ENCODE measurements at places on chromosomes 4 and X. TPM values are rescaled to one million over a fixed set of nuclear protein-coding genes. Genes with fewer than 3 reads are reported as not detected.

- DNase-seq: no peak
Measured at GRCh38 chr4:74536557-74536956, 91.6 kb downstream of the AREG start.

DNA sequence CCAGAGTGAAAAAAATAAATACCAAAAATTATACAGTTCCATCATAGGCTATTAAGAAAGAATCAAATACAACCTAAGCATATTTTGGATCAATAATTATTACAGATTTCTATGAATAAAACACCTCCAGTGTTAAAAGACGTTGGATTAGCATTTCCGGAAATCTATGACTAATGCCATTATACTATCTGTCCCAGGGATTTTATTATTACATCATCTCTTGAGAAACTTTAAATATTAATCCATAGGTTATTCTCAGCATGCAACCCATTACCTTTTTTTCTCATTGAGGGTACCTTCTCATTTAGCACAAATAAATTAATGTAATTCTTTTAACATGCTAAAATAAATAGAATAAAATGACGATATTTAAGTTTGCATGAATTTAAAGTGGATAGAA is 44.6 kb downstream of the CXorf58 start:
- no peak for DNase-seq

DNA sequence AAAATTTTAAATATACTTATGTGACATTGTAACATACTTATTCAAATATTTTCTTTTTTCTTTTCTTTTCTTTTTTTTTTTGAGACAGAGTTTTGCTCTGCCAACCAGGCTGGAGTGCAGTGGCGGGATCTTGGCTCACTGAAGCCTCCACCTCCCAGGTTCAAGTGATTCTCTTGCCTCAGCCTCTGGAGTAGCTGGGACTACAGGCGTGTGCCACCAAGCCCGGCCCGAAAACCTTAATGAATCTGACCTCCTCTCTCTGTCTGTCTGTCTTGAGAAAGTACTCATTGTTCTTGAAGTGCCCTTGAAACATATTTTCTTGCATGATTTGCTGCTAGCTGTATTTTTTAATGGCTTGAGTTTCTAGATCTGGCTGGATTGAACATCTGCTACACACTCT is 136.8 kb downstream of the ANAPC4 start:
- no peak for DNase-seq

PPEF2 gene
- not detected for total RNA-seq

GRCh38 chr4:141643557-141643956 is 7.2 kb downstream of the IL15 start:
- peak; percentile 63 for DNase-seq

DNA sequence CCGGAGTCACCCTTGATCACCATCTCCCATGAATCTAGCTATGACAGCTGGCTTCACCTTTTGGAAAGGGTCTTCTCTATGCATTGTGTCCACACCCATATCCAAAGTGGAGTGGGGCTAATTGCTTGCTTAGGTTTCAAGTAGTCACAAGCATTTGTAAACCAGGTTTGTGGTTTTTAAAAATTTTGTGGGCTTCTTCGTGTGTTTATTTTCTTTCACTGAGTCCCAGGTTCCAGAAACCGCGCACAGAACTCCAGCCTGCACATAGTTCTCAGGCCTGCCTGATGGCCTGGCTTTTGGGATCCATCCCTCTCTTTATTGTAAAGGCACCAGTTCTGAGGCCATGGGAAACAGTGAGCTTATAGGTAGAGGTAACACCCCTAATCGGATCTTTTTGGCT is 70.2 kb upstream of the TLR3 start:
- DNase-seq: no peak

DNA sequence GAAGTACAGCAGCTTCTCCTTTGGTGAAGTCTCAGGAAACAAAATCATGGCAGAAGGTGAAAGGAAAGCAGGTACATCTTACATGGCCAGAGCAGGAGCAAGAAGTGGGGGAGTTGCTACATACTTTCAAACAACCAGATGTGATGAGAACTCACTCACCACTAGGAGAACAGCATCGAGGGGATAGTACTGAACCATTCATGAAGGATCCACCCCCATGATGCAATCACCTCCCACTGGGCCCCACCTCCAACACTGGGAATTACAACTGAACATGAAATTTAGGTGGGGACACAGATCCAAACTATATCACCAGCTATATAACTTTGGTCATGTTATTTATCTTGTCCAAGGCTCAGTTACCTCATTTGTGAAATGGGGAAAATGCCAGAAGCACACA is 159.4 kb downstream of the OPHN1 start:
- no peak for DNase-seq

AFM gene
- not detected for total RNA-seq

DNA sequence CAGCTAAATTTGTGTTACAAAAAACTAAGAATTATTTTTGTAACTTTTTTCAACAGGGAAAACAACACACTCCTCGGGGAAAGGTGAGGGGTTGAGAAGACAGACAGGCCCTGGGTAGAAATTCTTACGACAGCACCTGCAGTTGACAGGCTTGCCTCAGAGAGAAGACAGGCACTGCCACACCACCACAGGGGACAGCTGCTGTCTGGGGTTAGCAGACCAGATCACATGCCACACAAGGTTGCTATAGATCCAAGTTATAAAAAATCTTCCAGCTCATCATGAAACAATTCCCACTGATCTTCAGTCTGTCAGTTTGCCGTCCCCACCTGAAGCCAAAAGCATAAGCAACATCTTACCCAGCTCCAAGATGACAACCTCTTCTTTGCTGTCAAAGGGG is 143.2 kb upstream of the ZCCHC13 start:
- no peak for DNase-seq

- DNase-seq: no peak
Measured at GRCh38 chr4:52263607-52264006, 212.5 kb downstream of the SPATA18 start.

GATA1 gene
- not detected for total RNA-seq

DNA sequence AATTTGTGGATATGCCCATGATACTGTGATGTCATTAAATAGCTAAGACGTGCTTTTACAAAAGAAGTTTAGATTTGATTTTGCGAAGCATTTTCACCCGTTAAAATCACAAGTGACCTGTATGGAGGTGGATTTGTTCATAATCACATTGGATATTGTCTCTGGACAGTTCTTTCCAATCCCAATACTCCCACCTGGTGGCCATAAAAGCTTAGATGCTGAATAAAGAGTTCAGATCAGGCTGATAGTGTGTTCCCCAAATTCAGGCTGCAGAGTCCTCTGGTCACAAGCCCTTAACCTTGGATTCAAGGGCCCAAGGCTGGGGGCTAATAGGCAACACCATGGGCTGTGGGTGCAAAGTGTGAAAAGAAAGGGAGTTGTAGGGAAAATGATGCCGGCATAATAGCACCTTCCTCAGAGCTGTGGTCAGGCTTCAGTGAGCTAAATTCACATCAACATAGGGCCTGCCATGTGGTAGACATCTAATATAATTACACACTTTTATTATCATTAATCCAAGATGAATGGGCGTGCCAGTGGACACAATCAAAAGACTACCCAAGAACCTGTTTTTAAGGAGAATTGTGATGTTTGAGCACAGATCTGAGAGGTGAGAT is 28.1 kb downstream of the SMIM43 start:
- DNase-seq: peak; percentile 32

- no peak for DNase-seq
Measured at GRCh38 chrX:17499512-17499911, 124.5 kb downstream of the NHS start.

- no peak for DNase-seq
Measured at GRCh38 chr4:56681853-56682525, 893 bp upstream of the HOPX start.

RBM47 gene
- 3.7 TPM for total RNA-seq

DNA sequence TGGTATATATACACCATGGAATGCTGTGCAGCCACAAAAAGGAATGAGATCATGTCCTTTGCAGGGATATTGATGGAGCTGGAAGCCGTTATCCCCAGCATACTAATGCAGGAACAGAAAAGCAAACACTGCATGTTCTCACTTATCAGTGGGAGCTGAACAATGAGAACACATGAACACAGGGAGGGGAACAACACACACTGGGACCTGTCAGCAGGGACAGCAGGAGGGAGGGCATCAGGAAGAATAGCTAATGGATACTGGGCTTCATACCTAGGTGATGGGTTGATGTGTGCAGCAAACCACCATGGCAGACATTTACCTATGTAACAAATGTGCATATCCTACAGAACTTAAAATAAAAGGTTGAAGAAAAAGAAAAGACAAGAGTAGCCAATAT is 81.1 kb upstream of the ADAD1 start:
- no peak for DNase-seq

PABPC5 gene
- not detected for total RNA-seq
